ENCODE measurements at places on chromosomes 4 and X. TPM values are rescaled to one million over a fixed set of nuclear protein-coding genes. Genes with fewer than 3 reads are reported as not detected.

GRCh38 chr4:184802697-184803015, 23.1 kb downstream of the ACSL1 start:
- H3K36me3 ChIP-seq = no peaks in the 10 kb centered on the region
- H3K27ac ChIP-seq = no peak overlapping the region
- no peaks in the 10 kb centered on the region for H3K4me1 ChIP-seq
- DNase-seq = no peak

DNA sequence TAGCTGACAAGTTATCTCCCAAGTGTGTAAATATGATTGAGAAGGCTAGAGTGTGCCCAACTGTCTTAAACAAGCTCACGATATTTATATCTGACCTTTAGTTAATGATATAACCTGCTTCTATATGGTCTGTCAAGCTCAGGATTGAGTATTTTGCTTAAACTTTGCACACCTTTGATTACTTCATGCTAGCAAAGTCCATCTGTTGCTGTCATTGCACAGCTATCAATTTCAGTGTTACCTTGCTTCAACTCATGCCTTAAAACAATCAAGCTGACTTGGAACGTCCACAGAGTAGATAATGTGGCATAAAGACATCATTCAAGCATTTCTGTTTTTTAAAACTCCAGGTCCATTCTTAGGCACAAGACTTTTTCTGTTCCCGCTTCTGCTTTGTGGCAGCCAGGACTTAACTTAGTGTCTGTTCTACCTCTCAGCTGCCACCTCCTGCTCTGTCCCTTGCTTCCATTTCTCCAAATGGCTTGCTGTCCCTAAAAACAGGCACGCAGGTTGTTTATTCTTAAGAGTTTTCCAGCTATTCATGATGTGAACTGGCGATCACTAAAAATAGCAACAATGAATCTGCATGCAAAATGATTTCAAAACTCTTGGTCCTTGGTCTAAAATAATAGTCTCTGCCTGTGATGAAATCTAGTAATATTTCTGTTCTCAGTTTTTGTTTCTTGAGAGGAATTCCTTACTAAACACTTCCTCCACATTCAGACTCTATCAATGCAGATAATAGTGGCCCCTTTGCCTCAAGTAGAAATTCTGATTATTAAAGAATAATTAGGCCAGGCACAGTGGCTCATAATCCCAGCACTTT, 16.3 kb upstream of the NEIL3 start:
- no peak overlapping the region for H3K27ac ChIP-seq
- no peaks in the 10 kb centered on the region for H3K4me1 ChIP-seq
- H3K4me3 ChIP-seq = no peak overlapping the region
- H3K27me3 ChIP-seq = no peaks in the 10 kb centered on the region
- H3K36me3 ChIP-seq = no peaks in the 10 kb centered on the region

GRCh38 chrX:124239324-124239723, 93.1 kb upstream of the TEX13D start:
- H3K27me3 ChIP-seq = no peaks in the 10 kb centered on the region
- no peak overlapping the region for H3K27ac ChIP-seq
- DNase-seq = no peak
- peaks cover 25% of the 10 kb centered on the region for H3K4me1 ChIP-seq
- H3K36me3 ChIP-seq = no peaks in the 10 kb centered on the region

DNA sequence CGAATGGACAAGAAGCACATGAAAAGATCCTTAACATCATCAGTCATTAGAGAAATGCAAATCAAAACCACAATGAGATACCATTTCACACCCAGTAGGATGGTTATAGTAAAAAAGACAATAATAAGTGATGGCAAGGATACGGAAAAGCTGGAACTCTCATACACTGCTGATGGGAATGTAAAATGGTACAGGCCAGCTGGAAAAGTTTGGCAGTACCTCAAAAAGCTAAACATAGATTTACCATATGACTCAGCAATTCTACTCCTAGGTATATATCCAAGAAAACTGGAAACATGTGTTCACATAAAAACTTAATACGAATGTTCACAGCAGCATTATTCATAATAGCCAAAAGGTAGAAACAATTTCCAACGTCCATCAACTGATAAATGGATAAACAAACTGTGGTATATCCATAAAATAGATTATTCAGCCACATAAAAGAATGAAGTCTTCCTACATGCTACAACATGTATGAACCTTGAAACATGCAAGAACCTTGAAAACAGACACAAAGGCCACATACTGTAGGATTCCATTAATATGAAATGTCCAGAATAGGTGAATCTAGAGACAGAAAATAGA, 11.9 kb downstream of the RPS6KA3 start:
- no peak for DNase-seq
- H3K36me3 ChIP-seq = no peaks in the 10 kb centered on the region
- no peak overlapping the region for H3K27ac ChIP-seq
- no peaks in the 10 kb centered on the region for H3K27me3 ChIP-seq
- H3K4me3 ChIP-seq = no peak overlapping the region

DNA sequence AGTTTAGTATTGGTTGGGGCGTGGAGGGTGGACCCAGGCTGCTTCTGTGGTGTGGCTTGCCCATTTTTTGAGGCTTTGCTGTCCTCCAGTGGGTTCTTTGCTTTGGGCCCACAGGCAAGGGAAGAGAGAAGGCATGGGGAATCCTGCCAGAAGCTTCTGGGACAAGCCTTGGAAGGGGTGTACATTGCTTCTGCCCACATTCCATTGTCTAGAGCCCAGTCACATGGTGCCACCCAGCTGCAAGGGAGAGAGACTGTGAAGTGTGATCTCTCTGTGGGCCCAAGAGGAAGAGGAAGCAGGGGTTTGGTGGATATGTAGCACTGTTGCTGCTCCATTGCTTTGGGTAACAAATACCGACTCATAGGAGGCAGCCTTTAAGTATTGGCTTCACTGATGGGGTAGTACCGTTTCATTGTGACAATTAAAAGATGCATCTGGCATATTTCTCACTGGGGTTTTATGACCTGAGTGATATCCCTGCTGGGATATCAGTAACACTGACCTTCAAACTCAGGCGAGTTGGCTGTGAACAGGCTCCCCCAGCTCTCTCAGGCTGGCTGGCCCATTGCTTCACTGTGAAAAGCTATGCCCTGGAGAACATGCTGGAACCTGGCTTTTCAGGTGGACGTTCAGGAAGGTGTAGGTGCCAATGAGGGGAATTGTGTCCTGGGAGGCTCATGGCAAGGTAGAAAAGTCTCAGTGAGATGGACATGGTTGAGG, 85.9 kb downstream of the CLDN34 start:
- DNase-seq = no peak
- H3K27ac ChIP-seq = no peak overlapping the region
- H3K4me3 ChIP-seq = no peak overlapping the region
- H3K4me1 ChIP-seq = no peaks in the 10 kb centered on the region
- H3K27me3 ChIP-seq = no peaks in the 10 kb centered on the region

GRCh38 chrX:140292961-140293360, 211.9 kb downstream of the SOX3 start:
- H3K36me3 ChIP-seq = no peaks in the 10 kb centered on the region
- H3K4me1 ChIP-seq = no peaks in the 10 kb centered on the region
- DNase-seq = no peak
- H3K27ac ChIP-seq = no peak overlapping the region
- H3K27me3 ChIP-seq = no peaks in the 10 kb centered on the region
- no peak overlapping the region for H3K4me3 ChIP-seq

DNA sequence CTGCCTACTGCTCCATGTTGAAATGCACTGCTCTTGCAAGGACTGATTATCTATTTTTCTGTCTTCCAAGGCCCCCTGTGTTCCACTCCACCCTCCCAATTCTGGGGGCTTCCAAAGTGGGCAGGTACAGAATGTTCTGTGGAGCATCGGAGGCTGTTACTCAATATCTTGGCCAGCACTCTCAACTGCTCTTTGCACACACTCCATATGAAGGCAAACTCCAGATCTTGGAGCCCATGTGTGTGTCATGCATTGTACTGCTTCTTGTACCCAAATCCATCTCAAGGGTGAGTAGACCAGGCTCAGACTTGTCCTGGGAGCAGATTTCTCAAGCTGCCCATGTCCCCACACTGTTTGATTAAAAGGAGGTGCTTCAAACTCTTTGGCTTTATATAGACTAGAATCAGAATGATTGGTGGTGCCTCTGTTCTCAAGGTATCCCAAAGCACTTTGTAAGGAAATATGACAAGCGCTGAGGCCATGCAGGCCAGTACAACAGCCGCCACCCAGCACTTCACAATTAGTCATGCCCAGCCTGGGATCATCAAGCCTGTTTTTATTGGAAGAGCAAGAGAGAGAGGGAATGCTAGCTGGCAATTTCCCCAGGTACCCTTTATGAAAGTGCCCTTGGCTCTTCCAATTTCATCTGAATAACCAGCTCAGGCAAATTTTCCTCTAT, 44.3 kb downstream of the AR start:
- no peak overlapping the region for H3K4me3 ChIP-seq
- H3K36me3 ChIP-seq = no peaks in the 10 kb centered on the region
- H3K27me3 ChIP-seq = no peaks in the 10 kb centered on the region
- no peaks in the 10 kb centered on the region for H3K4me1 ChIP-seq
- H3K27ac ChIP-seq = no peak overlapping the region

- no peaks in the 10 kb centered on the region for H3K4me1 ChIP-seq
- no peaks in the 10 kb centered on the region for H3K36me3 ChIP-seq
- no peaks in the 10 kb centered on the region for H3K27me3 ChIP-seq
- H3K4me3 ChIP-seq = no peak overlapping the region
Measured at GRCh38 chr4:74768857-74769525, 25.3 kb downstream of the BTC start.

DNA sequence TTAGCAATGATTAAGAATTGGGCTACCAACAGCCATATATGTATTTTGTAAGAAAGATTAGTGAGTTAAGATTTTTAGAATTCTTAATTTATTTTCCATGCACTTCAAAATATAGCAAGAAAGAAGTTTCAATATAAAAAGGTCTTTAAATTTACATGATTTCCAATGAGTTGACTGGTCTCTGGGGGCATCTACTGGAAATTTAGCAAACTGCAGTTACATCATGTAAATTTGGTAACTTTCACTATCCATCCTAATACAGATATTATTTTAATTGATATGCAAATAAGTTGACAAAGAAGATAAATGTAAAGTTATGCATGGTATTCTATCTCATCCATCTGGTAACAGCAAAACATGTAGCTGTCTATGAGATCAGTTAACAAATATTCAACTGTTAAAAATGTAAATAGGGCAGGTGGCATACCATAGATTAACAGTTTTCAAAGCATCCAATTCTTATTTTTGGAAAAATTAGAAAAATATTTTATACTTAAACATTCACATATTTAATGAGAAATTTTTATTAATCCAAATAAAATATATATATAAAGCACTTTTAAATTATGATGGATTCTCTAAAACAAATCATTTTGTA, 29.1 kb downstream of the TTC29 start:
- no peaks in the 10 kb centered on the region for H3K4me1 ChIP-seq
- DNase-seq = peak; percentile 13
- H3K27ac ChIP-seq = no peak overlapping the region
- H3K27me3 ChIP-seq = no peaks in the 10 kb centered on the region
- H3K36me3 ChIP-seq = no peaks in the 10 kb centered on the region

DNA sequence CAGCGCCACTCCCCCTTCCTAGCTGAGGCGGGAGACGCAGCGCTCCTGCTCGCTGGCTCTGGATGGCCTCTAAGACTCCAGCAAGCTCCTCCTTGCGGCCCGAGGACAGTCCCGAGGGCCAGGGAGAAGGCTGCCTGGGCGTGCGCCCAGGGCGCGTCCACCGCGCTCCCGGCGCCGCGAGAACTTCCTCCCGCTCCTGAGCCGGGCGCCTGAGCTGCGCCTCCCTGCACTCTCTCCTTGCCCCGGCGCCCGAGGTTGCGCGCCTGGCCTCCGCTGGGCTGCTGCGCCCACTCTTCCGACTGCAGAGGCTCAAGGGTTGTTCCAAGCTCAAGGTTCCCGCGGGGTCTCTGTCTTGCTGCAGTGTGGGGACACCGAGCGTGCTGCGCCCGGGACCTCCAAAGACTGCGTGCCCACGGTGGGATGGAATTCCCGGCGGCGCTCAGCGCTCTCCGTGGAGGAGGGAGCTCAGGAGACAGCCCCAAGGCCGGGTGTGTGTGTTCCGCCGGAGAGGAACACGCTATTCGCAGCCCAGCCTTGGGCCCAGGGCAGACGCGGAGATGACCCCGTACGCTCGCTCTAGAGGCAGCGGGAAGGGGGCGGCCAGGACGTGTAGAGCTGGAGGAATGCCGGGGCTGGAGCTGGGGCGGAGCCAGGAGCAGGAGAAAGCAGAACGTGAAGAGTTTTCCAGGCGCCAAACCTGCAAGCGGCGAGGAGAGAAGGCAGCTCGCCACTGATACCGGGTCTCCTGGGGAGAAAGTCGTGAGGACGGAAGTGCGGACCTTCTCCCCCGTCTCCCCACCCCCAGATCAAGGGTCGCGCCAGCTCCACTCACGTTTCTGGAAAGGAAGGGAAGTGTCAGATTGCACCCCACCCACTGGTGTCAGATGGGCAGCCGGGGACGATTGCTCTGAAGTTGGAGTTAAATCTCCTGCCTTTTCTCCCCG, at the start of gene ARHGAP6:
Gene ARHGAP6 (minus strand): TSS at position 753 of the 944 bp plus-strand sequence. CDS start 1,092 bp downstream, outside the sequence.
- no peaks in the 10 kb centered on the region for H3K36me3 ChIP-seq
- H3K4me3 ChIP-seq = no peak within 1 kb of the TSS
- H3K27me3 ChIP-seq = no peaks in the 10 kb centered on the region
- no peaks in the 10 kb centered on the region for H3K4me1 ChIP-seq
- no peak for DNase-seq

DNA sequence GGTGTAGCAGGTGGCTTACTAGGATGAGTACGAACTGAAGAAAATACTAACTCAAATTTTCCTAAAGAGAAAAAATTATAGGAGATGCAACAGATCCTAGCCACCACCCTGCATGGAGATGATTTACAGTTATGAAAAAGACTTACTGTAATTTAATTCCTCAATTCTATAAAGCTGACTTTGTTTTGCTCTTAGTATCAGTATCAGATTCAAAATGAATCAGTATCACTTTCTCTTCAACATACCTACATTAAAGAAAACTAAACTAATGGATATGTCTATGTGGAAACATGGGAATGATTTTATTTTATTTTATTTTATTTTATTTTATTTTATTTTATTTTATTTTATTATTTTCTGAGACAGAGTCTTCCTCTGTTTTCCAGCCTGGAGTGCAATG, 525.8 kb downstream of the NLGN4X start:
- H3K4me1 ChIP-seq = no peaks in the 10 kb centered on the region
- H3K4me3 ChIP-seq = no peak overlapping the region
- no peak for DNase-seq

DNA sequence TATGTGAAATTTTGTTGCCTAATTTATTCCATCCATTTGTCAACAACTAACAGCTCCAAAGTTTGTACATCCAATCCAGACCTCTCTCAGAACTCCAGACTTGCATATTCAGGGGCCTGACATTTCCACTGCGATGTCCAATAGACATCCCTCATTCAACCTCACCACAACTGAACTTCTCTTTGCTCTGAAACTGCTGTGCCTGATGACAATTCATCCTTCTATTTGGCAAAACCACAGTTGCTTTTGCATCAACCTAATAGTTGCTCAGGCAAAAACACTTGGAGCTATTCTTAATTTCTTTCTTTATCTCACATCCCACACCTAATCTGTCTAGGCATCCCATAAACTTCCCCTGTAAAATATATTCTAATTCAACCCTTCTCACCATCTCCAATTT, 56.5 kb downstream of the ANTXR2 start:
- H3K27ac ChIP-seq = no peak overlapping the region
- no peak for DNase-seq
- H3K27me3 ChIP-seq = no peaks in the 10 kb centered on the region

SH3D19 gene
- total RNA-seq = not detected

SCRG1 gene
- not detected for total RNA-seq

JAKMIP1 gene
- 14.2 TPM for total RNA-seq

TEX13D gene
- 0.29 TPM for total RNA-seq

CD38 gene
- 11.7 TPM for total RNA-seq

ZXDB gene
- total RNA-seq = 6.6 TPM

FGG gene
- total RNA-seq = not detected
